ENCODE measurements at places on chromosomes 11 and 22. TPM values are rescaled to one million over a fixed set of nuclear protein-coding genes. Genes with fewer than 3 reads are reported as not detected.
A peak's percentile ranks its signal among the peaks of the same experiment; 100 is the strongest.

GRCh38 chr11:40722179-40722795, 737.2 kb downstream of the LRRC4C start:
- H3K4me1 ChIP-seq: no peaks in the 10 kb centered on the region
- H3K27me3 ChIP-seq: no peaks in the 10 kb centered on the region
- H3K4me3 ChIP-seq: no peak overlapping the region

The RGL4 gene
- total RNA-seq: 24.8 TPM

DNA sequence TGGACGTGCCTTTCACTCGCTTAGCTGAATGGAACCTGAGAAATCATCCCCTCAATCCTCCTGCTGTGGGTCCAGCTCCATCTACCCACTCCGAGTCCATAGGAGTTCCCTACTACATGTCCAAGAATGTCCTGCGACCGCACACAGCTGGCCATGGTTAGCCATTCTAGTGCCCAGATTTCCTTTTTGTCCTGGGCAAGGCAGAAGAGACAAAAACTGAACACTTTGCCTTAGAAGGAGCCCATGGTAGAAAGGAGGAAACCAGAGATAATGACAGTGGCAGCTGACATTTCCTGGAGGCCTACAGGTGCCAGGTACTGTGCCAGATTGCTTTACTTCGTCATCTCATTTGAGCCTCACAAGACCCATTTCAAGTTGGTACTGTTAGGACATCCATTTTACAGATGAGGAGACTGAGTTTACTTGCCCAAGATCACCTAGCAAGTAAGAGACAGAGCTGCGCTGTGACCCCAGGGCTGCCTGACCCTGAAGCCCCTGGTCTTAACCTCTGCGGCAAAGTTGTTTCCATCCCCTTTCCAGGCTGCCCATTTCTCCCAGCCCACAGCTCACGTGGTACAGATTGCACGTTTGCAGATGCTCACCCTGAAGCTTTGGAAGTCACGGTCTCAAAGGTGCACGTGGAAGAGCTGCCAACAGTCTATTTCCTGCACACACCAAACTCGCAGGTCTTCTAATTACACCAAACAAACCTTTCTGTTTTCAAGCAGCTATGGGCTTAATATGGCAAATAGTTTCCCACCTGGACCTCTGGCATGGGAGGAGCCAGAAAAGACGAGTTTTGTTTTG, 112.7 kb downstream of the ZBTB16 start:
- peak overlapping the region; percentile 47 for H3K27ac ChIP-seq
- DNase-seq: no peak
- H3K27me3 ChIP-seq: no peaks in the 10 kb centered on the region

DNA sequence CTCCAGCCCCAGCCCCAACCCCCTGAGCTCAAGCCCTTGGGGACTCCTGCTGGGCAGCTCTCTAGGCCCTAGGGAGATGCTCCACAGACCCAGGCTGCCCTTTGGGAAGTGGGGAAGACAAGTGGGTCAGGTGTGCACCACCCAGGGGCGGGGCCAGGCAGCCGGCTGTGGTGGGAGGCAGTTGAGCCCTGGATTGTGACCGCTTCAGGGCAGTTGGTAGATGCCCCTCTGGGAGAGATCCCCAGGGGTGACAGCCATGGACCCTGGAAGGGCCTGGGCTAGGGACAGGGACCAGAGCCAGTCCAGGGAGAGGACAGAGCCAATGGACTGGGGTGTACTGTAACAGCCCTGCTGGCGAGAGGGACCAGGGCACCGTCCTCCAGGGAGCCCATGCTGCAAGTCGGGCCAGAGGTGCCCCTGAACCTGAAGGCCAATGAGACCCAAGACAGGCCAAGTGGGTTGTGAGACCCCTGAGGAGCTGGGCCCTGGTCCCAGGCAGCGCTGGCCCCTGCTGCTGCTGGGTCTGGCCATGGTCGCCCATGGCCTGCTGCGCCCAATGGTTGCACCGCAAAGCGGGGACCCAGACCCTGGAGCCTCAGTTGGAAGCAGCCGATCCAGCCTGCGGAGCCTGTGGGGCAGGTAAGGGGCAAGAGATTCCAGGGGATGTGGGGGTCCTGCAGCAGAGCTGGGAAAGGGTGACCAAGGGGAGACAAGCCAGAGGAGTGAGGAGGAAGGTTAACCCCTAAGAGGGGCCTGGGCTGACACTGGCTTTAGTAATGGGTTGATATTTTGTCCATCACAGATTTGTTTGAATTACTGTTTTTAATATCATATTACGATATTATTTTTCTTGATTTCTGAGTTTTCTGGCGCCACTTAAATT, at the start of gene IGLL5:
TSS of gene IGLL5 (plus strand) at position 196 of the 883 bp plus-strand sequence. CDS start at position 434, 238 bp downstream.
- peaks cover 5% of the 10 kb centered on the region for H3K4me1 ChIP-seq
- no peak for DNase-seq

The RAB36 gene
- total RNA-seq: 0.87 TPM

GRCh38 chr22:37254867-37255233, 10.8 kb upstream of the RAC2 start:
- no peak overlapping the region for H3K27ac ChIP-seq
- peaks cover 13% of the 10 kb centered on the region for H3K4me1 ChIP-seq
- DNase-seq: no peak
- no peak overlapping the region for H3K4me3 ChIP-seq
- H3K27me3 ChIP-seq: no peaks in the 10 kb centered on the region
- no peaks in the 10 kb centered on the region for H3K36me3 ChIP-seq
